ENCODE measurements at places on chromosomes 4 and X.

DNA sequence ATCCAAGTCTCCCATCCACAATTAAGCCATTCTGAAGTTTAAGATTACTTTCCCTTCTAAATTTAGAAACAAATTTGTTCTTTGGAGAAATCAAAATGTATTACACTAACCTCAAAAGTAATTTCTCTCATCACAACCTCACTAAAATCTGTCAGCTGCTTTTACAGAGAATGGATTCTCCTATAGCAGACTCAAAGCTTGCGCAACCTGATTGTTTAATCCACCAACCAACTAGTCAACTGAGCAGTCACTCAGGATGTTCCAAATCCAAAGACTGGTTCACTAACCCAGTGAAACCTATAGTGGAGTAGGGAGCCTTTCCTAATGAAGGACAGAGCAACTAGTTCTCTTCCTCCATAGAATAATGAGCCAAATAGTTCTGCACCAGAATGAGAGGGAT, 44.3 kb downstream of the RCHY1 start:
- DNase-seq: no peak

DNA sequence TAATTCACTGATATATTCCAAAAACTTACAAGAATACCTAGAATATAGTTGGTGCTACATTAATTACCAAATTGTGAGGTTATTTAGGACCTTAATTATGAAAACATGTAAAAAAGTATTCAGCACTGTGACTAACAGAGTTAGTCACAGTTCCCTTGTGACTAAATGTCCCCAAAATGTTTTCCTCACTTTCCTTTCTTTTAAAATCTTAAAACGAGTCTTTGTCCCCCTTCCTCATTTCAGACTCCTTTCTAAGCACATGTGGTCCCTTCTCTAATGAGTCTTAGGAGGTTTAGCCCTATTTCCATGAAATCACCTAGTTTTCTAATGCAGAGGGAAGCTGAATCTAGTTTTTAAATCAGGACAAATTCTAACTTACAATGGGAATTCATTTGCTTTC, 175.0 kb downstream of the PPP3CA start:
- no peak for DNase-seq

GRCh38 chrX:131741103-131741581, 197.3 kb downstream of the OR13H1 start:
- DNase-seq: no peak

- DNase-seq: no peak
These were observed 624.4 kb upstream of the ACTRT1 start for GRCh38 chrX:128676651-128677050.

- DNase-seq: no peak
These were observed 395.7 kb downstream of the RAPGEF2 start for GRCh38 chr4:159498446-159499115.

GRCh38 chr4:66204534-66205247, 534.4 kb upstream of the EPHA5 start:
- no peak for DNase-seq

DNA sequence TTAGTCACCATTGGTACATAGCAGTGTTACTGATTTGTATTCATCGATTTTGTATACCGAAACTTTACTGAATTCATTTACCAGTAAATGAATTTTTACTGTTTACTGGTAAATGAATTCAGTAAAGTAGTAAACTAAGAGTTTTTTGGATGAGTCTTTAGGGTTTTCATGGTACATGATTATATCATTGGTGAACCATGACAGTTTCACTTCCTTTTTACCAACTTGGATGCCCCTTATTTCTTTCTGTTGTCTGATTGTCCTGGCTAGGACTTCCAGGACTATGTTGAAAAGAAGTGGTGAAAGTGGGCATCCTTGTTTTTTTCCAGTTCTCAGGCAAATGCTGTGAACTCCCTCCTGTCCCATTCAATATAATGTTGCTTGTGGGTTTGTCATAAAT, 494.9 kb downstream of the GALNTL6 start:
- DNase-seq: no peak

DNA sequence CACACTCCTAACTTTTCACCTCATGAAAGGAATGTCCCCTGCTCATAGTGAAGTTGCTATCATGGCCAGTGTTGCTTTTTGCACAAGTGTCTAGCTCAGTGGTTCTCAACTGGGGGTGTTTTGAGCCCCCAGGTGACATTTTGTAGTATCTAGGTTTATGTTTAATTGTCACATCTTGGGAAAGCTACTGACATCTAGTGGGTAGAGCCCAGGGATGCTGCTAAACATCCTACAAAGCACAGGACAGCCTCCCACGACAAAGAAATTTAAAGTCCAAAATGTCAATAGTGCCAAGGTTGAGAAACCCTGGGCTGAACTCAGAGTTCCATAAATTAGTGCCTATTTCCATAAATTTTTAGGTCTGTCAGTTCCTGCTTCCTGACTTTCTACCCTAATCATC, 70.7 kb upstream of the HCCS start:
- DNase-seq: no peak

- no peak for DNase-seq
These were observed 2.9 kb downstream of the RAPGEF2 start for GRCh38 chr4:159105761-159106243.

DNA sequence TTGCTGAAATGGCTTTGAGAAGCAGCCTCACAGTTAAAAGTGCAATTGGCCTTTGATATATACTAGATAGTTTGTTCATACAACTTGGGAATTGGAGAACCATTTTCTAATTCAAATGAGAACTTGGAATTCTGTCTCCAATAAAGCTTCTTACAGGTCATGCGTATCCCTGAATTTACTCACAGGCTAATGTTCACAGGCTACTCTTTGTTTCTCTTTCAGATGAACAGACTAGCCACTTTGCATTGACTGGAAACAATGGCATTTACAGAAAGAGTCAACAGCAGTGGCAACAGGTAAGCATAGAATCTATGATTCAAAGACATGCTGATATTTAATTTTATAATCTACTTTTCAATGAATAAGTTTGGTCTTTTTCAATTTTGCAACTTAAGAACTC, 13.5 kb downstream of the AFF1 start:
- no peak for DNase-seq

- DNase-seq: no peak
These were observed 45.6 kb downstream of the GLUD2 start for GRCh38 chrX:121093011-121093410.

GRCh38 chr4:120622601-120623000, 299.9 kb downstream of the PRDM5 start:
- no peak for DNase-seq

- DNase-seq: no peak
These were observed 348.7 kb upstream of the KLF3 start for GRCh38 chr4:38315286-38315685.

GRCh38 chr4:77154761-77155499, 2.1 kb upstream of the CCNG2 start:
- no peak for DNase-seq

GRCh38 chrX:39384996-39385395, 583.7 kb downstream of the MID1IP1 start:
- DNase-seq: no peak

GRCh38 chr4:66516940-66517339, 846.7 kb upstream of the EPHA5 start:
- DNase-seq: no peak

- no peak for DNase-seq
These were observed 31.3 kb downstream of the JADE1 start for GRCh38 chr4:128840711-128841318.

DNA sequence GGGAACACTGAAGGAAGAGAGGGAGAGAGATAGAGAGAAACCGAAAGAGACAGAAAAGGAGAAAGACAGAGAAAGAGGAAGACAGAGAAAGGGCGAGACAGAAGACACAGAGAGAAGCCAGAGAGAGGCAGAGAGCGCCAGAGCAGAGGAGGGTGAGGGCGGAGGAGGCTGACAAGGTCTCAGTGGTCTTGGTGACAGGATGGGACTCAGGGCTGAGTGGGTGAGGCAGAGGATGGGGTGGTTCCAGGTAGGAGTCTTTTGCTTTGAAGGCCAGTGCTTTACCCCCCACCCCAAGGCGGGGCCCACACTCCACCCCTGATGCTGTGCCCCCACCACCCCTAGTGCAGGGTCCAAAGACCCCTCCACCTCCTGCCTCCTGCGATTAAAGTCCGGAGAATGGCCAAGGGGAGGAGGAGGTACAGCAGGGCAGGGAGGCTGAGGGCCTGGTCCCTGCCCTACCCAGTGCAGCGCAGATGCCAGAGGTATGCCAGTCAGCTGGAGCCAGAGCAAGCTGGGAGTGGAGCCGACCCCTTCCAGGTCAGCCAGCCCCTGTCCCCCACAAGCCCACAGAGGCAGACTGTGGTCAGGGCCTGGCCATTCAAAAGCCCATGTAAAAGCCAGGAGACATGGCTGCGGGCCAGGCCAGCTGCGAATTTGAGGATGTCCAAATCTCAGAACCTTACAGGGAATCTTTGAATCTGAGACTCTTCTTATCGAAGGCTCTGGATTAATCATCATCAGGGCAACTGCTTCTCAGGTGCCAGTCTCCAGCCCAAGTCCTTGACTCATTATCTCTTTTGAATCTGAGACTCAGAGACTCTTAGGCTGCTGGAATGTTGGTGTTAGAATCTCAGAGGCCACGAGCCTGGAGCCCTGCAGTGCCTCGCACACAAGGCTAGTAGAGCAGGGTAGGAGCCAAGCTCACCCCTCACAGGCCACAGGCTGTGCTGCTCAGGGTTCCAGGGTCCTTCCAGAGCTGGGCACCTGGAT, 758 bp downstream of the IQSEC2 start:
- no peak for DNase-seq

- no peak for DNase-seq
These were observed 55.8 kb downstream of the RGS12 start for GRCh38 chr4:3348621-3349020.

GRCh38 chr4:61556277-61556676, 356.2 kb downstream of the ADGRL3 start:
- DNase-seq: no peak

DNA sequence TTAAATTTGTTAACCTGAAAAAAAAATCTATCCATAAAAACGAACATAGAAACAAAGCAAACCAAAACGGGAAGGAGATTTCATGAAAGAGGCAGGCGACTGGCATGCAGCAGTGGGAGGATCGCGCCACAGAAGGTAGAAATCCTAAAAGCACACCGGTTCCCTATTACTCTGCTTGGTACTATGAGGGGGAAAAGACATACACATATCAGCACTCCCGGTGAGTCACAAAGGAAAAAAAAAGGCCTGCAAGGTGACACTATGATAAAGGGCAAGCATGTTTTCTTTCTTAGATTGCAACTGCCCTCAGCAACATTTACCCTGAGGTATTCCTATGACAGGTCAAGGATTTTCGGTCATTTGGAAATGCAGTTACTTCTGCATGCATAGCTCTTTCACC, 60.6 kb upstream of the NAP1L5 start:
- no peak for DNase-seq

DNA sequence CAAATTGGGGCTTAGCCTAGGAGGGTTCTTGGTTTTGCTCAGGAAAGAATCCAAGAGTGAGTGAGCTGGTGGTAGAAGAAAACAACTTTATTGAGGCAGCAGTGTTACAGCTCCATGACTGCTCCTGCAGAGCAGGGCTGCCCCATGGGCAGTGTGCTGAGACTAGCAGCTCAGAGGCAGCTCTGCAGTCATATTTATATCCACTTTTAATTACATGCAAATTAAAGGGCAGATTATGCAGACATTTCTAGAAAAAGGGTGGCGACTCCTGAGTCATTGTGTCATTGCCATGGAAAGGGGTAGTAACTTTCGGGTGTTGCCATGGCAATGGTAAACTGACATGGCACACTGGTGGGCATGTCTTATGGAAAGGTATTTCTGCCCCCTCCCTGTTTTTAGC, 202.2 kb downstream of the CLCN4 start:
- DNase-seq: no peak

GRCh38 chrX:76520273-76521054, 93.0 kb downstream of the MAGEE1 start:
- DNase-seq: no peak

GRCh38 chr4:185227131-185227551, 17.7 kb downstream of the SNX25 start:
- DNase-seq: no peak

DNA sequence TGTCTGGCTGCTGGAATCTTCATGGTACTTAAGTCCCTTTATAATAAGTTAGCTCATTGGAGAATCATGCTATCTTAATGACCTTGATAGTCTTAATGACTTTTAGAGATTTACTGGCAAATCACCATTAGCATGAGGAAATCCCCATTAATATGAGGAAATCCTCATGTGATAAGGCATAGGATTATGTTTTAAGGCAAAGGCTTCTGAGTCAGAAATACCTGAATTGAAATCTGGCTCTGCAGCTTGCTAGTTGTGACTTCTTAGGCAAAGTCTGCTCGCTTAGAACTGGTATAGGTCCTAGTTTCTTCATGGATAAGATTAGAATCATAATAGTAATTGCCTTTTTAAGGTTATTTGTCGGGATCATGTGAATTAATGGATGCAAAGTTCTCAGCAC, 190.2 kb upstream of the BANK1 start:
- no peak for DNase-seq

DNA sequence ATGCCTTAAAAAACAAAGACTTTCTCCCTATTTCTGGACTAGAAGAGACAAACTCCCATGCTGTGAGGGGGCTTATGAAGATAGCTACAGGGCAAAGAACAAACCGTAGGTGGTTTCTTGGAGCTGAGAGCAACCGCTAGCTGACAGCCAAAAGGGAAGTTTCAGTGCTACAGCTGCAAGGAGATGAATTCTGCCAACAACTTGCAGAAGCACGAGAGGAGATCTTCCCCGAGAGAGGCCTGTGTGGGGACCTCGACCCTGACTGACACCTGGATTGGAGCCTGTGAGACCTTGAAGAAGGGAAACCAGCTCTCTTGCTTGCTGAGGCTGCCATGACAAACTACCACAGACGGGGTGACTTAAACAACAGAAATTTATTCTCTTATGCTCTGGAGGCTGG, 183.8 kb upstream of the VCX3A start:
- DNase-seq: no peak

- DNase-seq: no peak
These were observed 156.8 kb downstream of the TEX13A start for GRCh38 chrX:105063743-105064142.

- no peak for DNase-seq
These were observed 350.6 kb downstream of the CHIC1 start for GRCh38 chrX:73913580-73913979.

DNA sequence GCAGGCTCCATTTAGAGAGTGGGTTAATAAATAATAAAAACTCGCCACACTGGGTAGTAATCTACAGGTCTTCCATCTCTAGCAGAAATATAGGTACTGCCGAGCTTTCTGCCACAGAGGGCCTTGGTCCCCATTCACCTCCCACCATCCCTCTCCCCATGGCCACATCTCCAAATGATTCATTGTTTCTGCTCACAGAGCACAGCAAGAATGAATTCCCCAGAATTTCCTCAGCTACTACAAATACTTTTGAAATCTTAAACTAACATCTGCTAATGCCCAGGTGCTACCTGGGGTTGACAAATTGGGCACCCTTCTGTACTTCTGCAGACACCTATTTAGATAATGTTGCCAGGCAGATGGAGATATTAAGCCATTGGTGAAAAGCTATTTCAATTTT, 5.1 kb downstream of the PHEX start:
- no peak for DNase-seq

GRCh38 chr4:127686658-127687057, 43.5 kb upstream of the SLC25A31 start:
- no peak for DNase-seq
